ENCODE measurements at places on chromosomes 6 and 20. TPM values are rescaled to one million over a fixed set of nuclear protein-coding genes. Genes with fewer than 3 reads are reported as not detected.
A peak's percentile ranks its signal among the peaks of the same experiment; 100 is the strongest.

GRCh38 chr6:33418690-33419291, 884 bp upstream of the CUTA start:
- no peak for DNase-seq
- peaks cover 16% of the 10 kb centered on the region for H3K36me3 ChIP-seq
- peak overlapping the region; percentile 70 for H3K4me3 ChIP-seq
- no peaks in the 10 kb centered on the region for H3K27me3 ChIP-seq

CAGE1 gene
- not detected for total RNA-seq

DNA sequence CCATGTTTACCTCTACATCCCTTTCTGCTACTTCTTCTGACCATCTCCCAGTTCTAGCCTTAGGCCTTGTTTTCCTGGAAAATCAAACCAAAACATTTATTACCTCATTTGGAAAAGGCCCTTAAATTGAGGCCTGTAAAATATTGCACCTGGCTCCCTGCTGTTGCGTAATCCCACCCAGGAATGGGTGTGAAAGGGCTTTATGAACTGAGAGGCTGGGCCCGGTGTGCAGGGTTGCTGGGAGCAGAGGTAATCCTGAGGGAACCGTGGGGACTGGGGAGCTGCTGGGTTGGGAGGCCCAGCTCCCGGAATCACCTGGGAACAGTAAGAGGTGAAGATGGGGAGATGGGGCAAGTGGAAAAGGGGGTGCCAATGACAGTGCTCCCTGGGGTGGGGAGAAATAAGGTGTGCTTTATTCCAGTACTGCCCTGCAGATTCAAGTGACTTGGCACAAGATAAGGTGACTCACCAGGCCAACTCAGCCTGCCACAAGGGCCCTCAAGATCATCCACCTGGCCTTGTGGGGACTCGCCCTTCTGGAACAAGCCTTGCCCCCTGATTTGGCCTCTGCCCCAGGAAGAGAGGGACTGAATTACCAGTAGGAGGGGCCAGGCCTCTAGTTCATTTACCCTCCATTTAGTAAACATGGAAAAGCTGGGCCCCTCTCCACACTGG, 44.2 kb downstream of the KCNK5 start:
- peaks cover 5% of the 10 kb centered on the region for H3K4me1 ChIP-seq
- H3K27me3 ChIP-seq, result no peaks in the 10 kb centered on the region
- H3K36me3 ChIP-seq, result no peaks in the 10 kb centered on the region
- H3K27ac ChIP-seq, result no peak overlapping the region
- no peak for DNase-seq

TMEM244 gene
- total RNA-seq, result not detected

- no peak overlapping the region for H3K27ac ChIP-seq
- DNase-seq, result no peak
- H3K4me3 ChIP-seq, result no peak overlapping the region
- H3K27me3 ChIP-seq, result no peaks in the 10 kb centered on the region
- H3K36me3 ChIP-seq, result no peaks in the 10 kb centered on the region
These were observed 150.0 kb upstream of the SPACA1 start for GRCh38 chr6:87897663-87898062.

- H3K4me1 ChIP-seq, result no peaks in the 10 kb centered on the region
- no peak overlapping the region for H3K27ac ChIP-seq
- H3K27me3 ChIP-seq, result no peaks in the 10 kb centered on the region
- DNase-seq, result no peak
These were observed 148.4 kb downstream of the CDH4 start for GRCh38 chr20:61400499-61400898.

DNA sequence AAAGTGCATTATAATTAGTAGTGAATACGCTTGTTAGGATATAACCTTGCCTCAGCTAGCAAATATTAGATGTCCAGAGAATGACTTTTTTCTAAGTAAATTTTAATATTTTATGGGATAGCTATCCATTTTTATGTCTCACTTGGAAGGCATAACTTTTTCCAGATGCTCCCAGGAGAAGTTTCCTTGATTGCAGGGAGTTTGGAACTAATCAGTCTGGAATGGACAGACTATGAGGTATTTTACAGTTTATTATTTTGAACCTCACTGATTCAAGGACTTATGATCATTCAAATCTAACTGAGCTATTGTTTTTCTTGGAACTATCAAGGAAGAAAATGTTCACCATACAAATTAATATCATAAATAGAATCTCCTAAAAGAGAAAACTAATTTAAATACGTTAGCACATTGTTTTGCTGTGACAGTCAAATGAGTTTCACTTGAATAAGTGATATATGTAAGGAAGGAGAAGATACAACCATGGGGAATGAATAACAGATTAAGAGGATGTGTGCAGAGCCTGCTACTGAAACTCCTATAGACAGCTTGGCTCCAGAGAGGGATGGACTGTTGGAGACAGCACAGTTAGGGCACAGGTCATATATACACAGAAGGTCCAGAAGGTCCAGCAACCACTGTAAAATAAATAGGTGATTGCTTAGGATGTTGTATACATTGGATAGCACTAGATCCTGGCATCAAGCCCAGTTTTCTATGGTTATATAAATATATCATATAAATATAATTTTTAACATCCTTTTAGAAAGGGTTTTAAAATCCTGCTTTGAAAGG, 20.6 kb upstream of the LCA5 start:
- H3K27ac ChIP-seq, result no peak overlapping the region
- H3K4me3 ChIP-seq, result no peak overlapping the region
- no peak for DNase-seq
- no peaks in the 10 kb centered on the region for H3K27me3 ChIP-seq
- H3K36me3 ChIP-seq, result no peaks in the 10 kb centered on the region

DNA sequence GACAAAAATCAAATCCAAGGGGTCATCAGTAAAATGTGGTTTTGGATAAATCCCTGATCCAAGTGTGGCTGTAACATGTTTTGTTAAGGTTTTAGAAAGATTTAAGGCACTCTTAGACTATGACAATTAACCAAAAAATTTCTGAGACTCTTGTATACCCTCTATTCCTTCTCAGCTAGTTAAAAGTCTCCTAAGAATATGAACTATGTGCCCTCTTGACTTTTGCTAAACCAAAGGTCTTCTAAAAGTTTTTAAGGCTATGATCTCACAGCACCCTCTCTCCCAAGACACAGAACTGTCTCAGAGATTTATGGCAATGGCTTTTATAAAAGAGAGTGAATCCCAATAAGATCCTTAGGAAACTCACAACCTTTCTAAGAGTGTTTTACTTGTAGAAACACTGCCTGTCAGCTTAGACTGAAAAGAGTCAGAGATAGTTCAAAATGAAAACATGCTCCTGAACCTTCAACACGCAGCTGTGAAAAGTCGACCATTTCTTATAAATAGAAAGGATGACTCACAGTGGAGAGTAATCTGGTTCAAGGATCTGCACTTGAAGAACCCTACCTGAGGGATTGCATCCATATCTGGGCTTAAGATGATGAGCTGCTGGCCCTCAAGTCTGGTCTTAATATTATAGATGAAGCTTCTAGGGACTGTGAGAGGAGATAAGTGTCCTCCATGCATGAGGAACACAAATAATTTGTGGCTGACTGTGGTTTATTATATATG, 388.4 kb upstream of the GJE1 start:
- no peak overlapping the region for H3K4me3 ChIP-seq
- no peak overlapping the region for H3K27ac ChIP-seq
- H3K36me3 ChIP-seq, result no peaks in the 10 kb centered on the region

- peak overlapping the region; percentile 32 for H3K4me3 ChIP-seq
- H3K4me1 ChIP-seq, result peaks cover 3% of the 10 kb centered on the region
- H3K36me3 ChIP-seq, result no peaks in the 10 kb centered on the region
- H3K27ac ChIP-seq, result no peak overlapping the region
- DNase-seq, result peak; percentile 17
These were observed 51.7 kb downstream of the CHMP4B start for GRCh38 chr20:33862709-33863403.

DNA sequence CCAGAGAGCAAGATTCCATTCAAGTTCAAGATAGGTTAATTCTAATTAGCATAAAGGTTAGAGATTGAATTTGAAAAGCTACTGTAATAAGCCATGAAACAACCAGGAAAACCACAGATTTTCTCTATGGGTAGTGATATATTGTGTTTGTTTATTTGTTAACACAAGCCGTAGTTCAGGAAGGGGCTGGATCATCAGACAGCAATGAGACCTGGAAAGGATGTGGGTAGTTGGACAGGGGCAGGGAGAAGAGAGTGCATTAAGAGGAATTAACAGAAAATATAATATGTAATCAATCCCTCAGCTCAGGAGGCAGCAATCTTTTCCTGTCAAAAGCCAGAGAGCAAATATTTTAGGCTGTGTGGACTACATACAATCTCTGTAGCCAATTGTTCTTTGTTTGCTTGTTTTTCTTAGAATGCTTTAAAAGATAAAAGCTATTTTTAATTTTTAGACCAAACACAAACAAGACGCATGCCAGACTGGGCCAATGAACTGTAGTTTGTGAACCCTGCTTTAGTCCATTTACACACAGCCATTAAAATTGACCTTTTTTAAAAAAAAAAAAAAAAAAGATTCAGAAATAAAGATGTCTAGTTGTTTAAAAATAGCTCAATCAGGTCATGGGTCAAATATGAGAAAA, 398.7 kb upstream of the MARCKS start:
- H3K4me1 ChIP-seq, result no peaks in the 10 kb centered on the region
- H3K27me3 ChIP-seq, result no peaks in the 10 kb centered on the region
- no peak overlapping the region for H3K4me3 ChIP-seq
- no peak overlapping the region for H3K27ac ChIP-seq
- no peak for DNase-seq
- no peaks in the 10 kb centered on the region for H3K36me3 ChIP-seq

- no peak overlapping the region for H3K4me3 ChIP-seq
- H3K4me1 ChIP-seq, result peaks cover 10% of the 10 kb centered on the region
- H3K27me3 ChIP-seq, result no peaks in the 10 kb centered on the region
- no peaks in the 10 kb centered on the region for H3K36me3 ChIP-seq
- DNase-seq, result no peak
These were observed 160.1 kb downstream of the DTNBP1 start for GRCh38 chr6:15502446-15503345.

WFDC12 gene
- total RNA-seq, result not detected

SLC22A3 gene
- 91.5 TPM for total RNA-seq

DNA sequence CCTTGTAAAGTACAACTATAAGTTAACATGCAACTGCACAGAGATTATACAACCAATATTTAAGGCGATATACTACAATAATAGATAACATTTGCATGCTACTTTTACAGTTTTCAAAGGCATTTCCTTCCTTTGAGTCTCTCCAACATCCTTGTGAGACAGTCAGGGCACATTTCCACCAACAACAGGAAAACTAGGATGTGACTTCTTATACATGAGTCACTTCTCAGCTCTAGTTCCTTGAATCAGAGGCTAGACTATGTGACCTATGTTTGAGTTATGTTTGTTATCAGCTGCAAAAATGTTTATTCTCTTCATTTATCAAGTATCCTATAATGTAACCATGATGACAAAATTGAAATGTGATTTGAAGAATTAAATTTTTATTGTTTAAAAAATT, 51.7 kb upstream of the TFAP2D start:
- no peaks in the 10 kb centered on the region for H3K27me3 ChIP-seq
- no peaks in the 10 kb centered on the region for H3K4me1 ChIP-seq
- no peak overlapping the region for H3K4me3 ChIP-seq
- no peaks in the 10 kb centered on the region for H3K36me3 ChIP-seq
- DNase-seq, result no peak
- no peak overlapping the region for H3K27ac ChIP-seq

RFX6 gene
- total RNA-seq, result not detected

PPP2R5D gene
- 37.1 TPM for total RNA-seq

GRCh38 chr6:153312634-153313033, 181.6 kb upstream of the RGS17 start:
- no peaks in the 10 kb centered on the region for H3K27me3 ChIP-seq
- H3K36me3 ChIP-seq, result no peaks in the 10 kb centered on the region
- H3K27ac ChIP-seq, result no peak overlapping the region
- no peak for DNase-seq

GRCh38 chr20:42419814-42420532, 769.7 kb downstream of the PTPRT start:
- no peaks in the 10 kb centered on the region for H3K4me1 ChIP-seq
- H3K27me3 ChIP-seq, result no peaks in the 10 kb centered on the region
- H3K36me3 ChIP-seq, result no peaks in the 10 kb centered on the region
- H3K4me3 ChIP-seq, result no peak overlapping the region

- peaks cover 30% of the 10 kb centered on the region for H3K4me1 ChIP-seq
- no peak overlapping the region for H3K4me3 ChIP-seq
- no peaks in the 10 kb centered on the region for H3K27me3 ChIP-seq
- DNase-seq, result peak; percentile 8
- H3K27ac ChIP-seq, result peak overlapping the region; percentile 63
These were observed 13.3 kb upstream of the MAP7 start for GRCh38 chr6:136563386-136564152.

DNA sequence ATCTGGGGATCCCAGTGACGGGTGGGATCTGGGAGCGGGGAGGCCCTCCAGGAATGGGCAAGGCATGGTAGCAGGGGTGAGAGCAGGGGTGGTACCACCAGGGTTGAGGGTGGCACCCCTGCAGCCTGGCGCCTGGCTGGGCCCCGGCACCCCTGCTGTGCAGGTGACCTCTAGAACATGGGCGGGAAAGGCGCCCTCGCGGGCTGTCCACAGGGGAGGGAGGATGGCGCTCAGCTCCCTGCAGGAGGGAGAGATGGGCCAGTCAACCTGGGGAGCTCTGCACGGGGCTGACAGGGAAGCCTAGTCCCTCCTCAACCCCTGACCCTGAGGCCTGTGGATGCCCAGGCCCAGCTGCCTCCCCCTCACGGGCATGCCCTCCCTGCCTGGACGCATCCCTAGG, 61.6 kb upstream of the SLCO4A1 start:
- no peak for DNase-seq
- H3K36me3 ChIP-seq, result no peaks in the 10 kb centered on the region
- H3K4me1 ChIP-seq, result peaks cover 14% of the 10 kb centered on the region
- no peak overlapping the region for H3K4me3 ChIP-seq

DNA sequence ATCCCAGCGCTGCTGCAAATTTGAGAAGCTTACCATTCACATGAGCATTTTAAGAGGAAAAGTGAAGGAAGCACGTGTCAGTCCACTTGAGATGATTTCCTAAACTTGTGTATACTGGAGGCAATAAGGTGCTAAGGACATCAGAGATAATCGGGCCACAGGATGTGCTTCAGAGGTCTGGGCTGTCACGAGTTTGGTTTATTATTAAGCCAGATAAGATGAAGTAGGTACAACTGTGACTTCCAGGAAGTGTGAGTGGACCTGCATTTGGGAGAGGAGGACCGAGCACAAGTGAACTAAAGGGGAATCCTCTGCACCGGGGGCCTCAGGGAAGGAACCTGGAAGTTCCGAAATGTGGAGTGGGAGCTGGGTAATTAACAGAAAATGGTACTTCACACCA, 1.4 kb downstream of the SAMD5 start:
- DNase-seq, result no peak
- H3K4me1 ChIP-seq, result peaks cover 25% of the 10 kb centered on the region
- H3K36me3 ChIP-seq, result no peaks in the 10 kb centered on the region
- no peak overlapping the region for H3K27ac ChIP-seq

- H3K4me1 ChIP-seq, result no peaks in the 10 kb centered on the region
- no peaks in the 10 kb centered on the region for H3K27me3 ChIP-seq
- no peak overlapping the region for H3K4me3 ChIP-seq
These were observed 257.7 kb upstream of the MARCKS start for GRCh38 chr6:113599444-113599843.

NRN1 gene
- 7.5 TPM for total RNA-seq
